ENCODE measurements at places on chromosomes 4 and X.
A peak's percentile ranks its signal among the peaks of the same experiment; 100 is the strongest.

GRCh38 chr4:184310171-184310567 is 92.5 kb upstream of the ENPP6 start:
- DNase-seq = peak; percentile 9

GRCh38 chr4:185740471-185740873 is 71.5 kb downstream of the SORBS2 start:
- DNase-seq = no peak

DNA sequence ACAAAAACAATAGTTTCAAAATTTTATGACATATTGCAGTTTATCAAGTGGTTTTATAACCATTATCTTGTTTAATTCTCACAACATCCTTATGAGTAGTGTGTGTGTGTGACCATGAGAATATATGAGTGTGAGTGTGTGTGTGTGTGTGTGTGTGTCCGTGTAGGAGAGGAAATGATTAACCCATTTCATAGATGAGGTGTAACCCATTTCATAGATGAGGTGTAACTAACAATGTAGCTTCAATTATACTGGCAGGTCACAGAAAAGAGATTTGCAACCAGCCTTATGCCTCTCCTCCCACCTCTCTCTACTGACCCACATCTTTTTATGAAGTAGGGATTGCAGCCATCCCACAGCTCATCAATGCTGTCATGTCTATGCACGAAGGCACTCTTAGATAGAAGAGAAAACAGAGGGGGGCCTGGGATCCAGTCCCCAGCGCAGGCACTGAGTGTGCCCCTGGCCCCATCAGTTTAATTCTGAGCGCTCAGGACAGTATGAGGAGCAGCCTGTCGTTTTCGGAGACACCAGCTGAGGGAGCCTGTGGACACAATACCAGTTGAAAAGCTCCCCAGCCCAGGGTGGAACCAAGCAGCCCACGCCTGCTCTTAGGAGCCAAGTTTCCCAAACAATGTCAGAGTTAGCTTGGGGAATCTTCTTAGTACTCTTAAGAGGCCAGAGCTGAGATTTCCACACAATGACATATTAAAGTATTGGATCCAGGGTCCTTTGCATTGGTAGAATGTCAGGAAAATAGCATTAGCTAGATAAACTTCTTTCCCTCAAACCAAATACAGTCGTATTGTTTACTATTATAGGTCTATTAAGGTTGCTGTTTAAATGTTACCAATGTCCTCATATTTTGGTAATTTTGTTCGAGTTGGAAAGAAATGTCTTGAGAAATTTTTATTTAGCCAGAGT is 88.6 kb downstream of the PALLD start:
- no peak for DNase-seq

- no peak for DNase-seq
These were observed 134.3 kb downstream of the APBB2 start for GRCh38 chr4:41079881-41080560.

DNA sequence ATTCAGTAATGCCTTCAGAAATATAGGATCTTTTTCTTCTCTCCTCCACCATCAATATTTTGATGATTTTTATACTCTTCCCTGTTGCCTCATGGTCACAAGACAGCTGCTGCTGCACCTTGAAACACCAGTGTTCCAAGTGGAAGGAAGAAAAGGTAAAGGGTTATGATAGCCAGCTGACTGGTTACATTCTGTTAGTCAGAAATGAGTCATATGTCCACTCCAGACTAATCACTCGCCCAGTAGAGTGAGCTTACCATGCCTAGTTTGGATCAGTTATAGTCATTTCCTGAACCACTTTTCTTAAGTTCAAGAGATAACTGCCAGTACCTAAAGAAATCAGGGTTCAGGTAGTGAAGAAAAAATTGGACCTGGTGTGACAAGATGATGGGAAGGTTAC is 532.3 kb upstream of the SMIM31 start:
- DNase-seq = no peak

- DNase-seq = no peak
These were observed 75.0 kb downstream of the MAMLD1 start for GRCh38 chrX:150438165-150438564.

DNA sequence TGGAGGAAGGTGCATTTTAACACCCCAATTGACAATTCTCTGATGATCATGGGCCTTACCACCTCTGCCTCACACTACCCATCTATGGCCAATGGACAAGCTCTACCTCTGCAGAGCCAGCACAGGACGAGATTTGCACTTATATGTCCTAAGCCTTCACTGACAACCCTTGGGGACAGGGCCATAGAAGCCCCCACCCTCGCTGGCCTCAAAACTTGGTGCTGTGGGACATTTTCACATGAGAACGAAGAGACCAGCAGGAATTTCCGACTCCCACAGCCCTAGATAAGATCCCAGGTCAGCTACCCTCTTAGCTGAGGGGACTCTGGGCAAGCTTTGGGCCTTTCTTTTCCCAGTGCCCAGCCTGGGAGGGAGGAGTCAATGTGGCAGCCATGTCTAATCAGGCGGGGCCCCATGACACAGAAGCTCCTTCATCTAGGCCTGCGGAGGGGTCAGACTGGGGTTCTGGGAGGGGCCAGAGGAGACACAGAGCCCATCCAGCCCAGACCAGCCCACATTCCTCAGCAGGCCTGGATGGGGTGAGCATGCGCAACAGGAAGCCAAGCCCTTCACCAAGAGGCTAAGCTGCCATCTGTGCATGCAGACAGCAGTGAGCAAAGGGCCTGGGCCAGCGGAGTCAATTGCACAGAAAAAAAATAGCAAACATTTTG is 12.1 kb downstream of the PJA1 start:
- no peak for DNase-seq

DNA sequence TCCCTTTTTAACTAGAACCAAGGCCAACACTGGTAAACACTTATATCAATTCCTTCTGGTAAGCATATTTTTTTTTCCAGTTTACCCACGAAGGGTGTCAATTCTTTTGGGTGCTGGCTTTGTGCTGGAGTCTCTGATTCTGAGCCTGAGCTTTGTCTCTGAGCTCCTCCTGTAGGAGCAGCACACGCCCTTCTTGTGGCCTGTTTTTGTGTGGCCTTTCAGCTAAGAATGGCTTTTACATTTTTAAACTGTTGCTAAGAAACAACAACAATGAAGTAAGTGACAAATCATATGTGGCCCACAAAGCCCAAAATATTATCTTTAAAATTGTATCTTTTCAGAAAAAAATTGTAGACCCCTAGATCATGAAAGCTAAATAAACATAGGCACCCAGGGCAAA is 98.0 kb upstream of the TBC1D9 start:
- DNase-seq = no peak

DNA sequence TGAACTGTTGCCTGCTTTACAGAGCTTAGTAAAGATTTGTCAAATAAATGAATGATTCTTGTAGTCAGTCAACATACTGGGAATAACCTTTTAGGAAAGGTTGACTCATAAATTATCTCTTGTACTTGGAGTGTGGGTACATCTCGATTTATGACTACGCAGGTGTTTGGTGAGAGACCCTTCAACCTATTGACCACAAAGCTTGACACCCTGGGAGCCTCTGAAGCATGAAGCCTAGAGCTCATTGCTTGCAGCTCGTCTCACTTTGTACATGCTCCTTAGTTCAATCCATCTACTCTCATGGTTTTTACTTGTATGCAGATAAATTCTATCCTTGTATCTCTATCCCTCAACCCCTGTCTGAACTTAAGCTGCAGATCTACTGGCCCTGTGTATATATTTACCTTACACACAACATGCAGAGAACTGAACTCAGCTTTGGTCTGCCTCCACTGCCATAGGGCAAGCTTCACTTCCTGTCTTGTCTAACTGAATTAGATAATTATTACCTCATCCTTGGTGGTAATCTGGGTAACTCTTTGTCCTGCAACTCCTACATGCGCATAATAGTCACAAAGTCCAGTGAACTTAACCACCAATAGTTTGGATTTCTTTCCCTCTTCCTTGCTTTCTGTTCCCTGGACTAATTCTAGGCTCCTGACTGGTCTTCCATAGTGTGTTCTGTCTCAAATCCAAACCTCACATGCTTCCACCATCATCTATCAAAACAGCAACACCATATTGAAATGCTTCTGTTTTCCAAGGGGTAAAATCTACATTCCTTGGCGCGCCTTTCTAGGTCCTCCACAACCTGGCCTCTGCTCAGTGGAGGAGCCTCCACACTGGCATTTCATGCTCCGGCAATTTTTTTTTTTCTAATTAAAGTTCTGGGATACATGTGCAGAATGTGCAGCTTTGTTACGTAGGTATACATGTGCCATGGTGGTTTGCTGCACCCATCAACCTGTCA is 32.2 kb upstream of the FAT1 start:
- no peak for DNase-seq

- DNase-seq = no peak
These were observed 37.2 kb downstream of the CASP3 start for GRCh38 chr4:184612074-184612473.

- DNase-seq = no peak
These were observed 7.6 kb downstream of the ANAPC10 start for GRCh38 chr4:145090380-145090779.

DNA sequence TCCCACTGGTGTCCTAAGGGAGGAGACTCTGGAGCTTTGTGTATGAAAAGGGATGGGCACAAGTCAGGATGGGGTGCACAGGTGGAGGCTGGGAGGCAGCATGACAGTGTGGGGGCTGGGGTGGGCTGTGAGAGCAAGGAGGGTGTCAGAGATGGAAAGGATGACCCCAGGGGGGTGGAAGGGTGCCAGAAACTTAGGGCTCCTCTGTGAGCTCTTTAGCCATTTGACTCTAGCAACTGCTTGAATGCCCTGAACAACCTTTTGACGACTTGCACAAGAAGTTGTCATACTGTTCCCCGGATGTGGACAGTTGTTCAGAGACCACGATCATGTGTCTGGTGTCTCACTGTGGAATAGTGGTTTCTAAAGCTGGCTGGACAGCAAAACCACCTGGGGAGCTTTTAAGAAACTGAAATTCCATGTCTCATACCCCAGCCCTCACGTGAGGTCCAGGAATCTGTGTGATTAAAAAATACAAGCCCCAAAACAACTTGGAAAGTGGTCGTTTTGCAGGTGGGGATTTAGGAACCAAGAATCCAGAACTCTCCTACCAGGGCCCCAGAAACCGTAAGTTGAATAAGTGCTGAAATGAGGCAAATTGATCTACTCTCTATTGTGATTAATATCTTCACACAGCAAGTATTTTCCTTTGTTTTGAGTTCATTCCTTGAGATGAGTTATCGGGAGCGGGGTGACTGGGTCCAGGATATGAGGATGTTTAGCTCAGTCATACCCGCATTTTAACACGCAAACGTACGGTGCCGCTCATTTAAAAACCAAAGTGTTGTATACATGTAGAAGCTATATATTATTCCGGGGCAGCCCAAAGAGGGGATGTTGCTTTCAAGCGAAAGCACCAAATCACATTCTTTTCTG is 3.4 kb downstream of the RHOH start:
- DNase-seq = peak; percentile 48

- no peak for DNase-seq
These were observed 12.5 kb downstream of the KLHL15 start for GRCh38 chrX:24014388-24015018.

GRCh38 chr4:153451911-153452657 is 14.1 kb upstream of the TMEM131L start:
- DNase-seq = no peak

DNA sequence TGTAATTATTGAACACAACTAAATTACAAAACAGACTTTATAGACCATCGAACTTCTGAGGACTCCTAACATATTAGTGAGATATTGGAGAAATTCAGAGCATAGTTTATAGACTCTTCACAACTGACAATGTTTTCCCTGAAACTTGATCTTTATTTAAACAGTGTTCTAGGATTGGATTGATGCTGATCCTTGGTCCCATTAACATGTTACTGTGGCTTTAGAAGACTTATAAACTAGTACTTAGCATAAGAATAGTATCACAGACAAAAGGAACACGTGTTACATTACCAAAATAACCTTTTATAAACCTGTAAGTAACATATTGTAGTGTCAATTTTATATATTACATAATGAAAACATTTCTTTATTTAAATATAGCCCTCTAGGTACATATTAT is 689.6 kb downstream of the CCSER1 start:
- DNase-seq = no peak

DNA sequence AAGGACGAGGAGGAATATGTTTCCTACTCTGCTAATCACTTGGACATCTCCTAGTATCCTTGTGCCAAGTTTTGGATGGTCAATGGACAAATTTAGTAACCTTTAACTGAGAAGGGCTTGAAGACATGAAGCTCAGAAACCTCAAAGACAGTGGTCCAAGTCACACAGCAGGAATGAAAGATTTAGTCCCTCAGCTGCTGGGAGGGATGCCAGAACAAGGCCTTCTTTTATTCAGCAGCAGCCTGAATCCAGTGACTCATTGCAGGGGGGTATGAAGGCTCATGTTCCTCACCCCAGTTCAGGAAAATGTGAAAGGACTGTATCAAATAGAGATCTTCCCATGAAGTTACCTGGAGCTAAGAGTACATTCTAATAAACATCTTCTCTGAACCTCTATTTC is 214.9 kb upstream of the UGT8 start:
- DNase-seq = no peak

DNA sequence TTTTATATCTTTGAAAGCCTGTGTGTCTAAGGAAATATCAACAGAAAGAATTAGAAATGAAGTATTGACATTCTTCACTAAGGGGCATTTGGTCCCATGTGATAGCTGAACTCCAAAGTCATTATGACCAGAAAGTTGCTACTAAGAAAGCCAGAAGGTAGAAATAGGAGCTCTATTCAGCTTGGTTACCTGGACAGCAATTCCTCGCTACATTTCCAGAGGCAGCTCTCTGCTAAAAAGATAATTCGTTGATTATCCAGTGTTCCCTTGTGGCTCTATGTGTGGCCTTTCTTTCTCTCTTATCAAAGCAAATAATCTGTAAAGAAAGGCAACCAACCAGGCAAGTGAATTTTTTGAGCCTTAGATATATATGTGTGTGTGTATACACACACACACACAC is 341.3 kb downstream of the ADGRL3 start:
- DNase-seq = no peak

- DNase-seq = no peak
These were observed 676.8 kb downstream of the RAPGEF2 start for GRCh38 chr4:159779716-159780115.

DNA sequence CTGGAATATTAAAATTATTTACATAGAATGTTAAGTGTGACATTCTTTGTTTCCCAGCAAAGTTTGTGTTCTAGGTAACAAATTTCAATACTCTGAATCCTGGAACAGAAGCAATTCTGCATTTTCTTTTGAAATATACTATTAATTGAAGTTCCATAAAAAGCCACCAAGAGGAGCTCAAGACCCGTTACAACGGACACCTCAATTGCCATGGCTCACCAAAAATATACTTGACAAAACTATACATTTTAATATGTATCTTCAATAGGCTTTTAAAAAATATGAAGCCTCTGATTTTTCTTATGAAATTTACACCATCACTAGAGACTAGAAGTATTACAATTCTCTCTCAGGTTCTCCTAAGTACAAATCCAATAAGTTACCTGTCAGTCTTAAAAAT is 111.4 kb downstream of the NYX start:
- no peak for DNase-seq

GRCh38 chrX:85499400-85499799 is 119.9 kb upstream of the POF1B start:
- no peak for DNase-seq

GRCh38 chr4:15765910-15766697 is 12.0 kb upstream of the CD38 start:
- DNase-seq = peak; percentile 11

Data from activated gamma-delta T cell treated with anti-CD3 and anti-CD28 coated beads, Interleukin-2, amount 50 U/mL, for 16 hours (primary cell).